Fibroblast of skin of scalp (primary cell): ENCODE measurements at places on chromosomes 2 and 18.

GRCh38 chr2:177165061-177165583, 47.5 kb upstream of the HNRNPA3 start:
- peak; percentile 43 for DNase-seq

DNA sequence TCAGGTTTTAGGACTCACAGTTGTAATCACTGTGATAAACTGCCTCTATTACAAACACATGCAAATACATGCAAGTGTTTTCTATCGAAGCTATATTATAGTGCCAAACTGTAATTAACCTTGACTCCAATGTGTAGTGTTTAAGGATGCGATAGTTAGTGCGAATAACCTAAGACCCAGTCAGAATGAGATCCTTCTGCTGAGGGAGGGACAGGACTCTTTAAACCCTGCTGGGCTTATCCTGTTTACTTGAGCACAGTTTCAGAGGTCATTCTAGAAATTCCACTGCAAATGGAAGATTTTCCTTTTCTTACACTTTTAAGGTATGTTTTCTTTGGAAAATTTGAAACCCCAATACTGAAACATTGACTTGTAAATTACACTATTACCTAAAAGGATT, 68.2 kb downstream of the CALCRL start:
- no peak for DNase-seq

- peak; percentile 56 for DNase-seq
Observed at GRCh38 chr18:8814206-8814605, 108.8 kb downstream of the MTCL1 start.

- peak; percentile 48 for DNase-seq
Observed at GRCh38 chr2:70767699-70768589, at the start of gene ADD2. Gene ADD2 (minus strand): TSS chr2:70768200. CDS start chr2:70706408, 61,792 bp downstream.

GRCh38 chr2:240248721-240249422, 108.4 kb upstream of the OTOS start:
- DNase-seq, result no peak

GRCh38 chr18:77366720-77367641, 117.3 kb downstream of the GALR1 start:
- DNase-seq, result peak; percentile 58

DNA sequence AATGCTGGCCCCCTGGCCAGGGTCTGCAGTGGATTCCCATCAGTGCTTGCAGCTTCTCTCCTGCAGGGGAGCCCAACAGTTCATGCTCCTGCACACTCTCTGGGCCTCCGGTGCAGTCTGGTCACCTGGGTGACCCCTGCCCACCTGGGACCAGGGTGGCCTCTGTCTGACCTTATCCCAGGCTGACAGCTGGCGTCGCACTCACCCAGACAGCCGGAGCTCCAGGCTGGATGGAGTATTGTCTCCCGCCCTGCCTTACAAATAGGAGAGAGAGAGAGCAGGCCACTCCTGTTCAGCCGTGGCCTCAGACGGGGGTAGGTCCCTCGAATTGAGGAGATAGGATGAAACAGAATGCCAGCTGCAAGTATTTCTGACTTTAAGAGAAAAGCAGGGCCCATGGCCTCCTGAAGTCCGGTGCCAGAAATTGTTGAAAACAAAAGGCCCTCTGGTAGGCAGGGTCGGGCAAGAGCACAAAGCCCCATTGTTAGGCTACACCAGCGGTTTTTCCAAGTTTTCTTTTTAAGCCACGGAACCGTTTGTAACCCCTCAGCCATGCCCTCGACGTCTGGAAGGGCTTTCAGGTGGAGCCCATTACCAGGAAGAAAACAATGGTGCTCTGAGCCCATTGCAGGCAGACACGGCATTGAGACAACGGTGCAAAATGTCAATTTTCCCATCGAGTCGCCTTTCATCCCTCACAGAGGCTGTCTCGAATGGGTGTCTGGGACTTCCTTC, 258.4 kb downstream of the BCL11A start:
- DNase-seq, result no peak

GRCh38 chr2:41937464-41937906, 110.3 kb upstream of the PKDCC start:
- peak; percentile 64 for DNase-seq
